ENCODE measurements at places on chromosomes 12 and 14.

- no peaks in the 10 kb centered on the region for H3K4me1 ChIP-seq
- peak; percentile 74 for DNase-seq
- H3K4me3 ChIP-seq, result peak overlapping the region; percentile 90
- no peaks in the 10 kb centered on the region for H3K36me3 ChIP-seq
- H3K27ac ChIP-seq, result no peak overlapping the region
Observed at GRCh38 chr14:20624495-20625070, 16.9 kb downstream of the OR6S1 start.

GRCh38 chr12:21169878-21170472, 39.0 kb downstream of the SLCO1B1 start:
- no peak overlapping the region for H3K27ac ChIP-seq
- H3K4me1 ChIP-seq, result no peaks in the 10 kb centered on the region
- no peak overlapping the region for H3K4me3 ChIP-seq
- DNase-seq, result peak; percentile 73

DNA sequence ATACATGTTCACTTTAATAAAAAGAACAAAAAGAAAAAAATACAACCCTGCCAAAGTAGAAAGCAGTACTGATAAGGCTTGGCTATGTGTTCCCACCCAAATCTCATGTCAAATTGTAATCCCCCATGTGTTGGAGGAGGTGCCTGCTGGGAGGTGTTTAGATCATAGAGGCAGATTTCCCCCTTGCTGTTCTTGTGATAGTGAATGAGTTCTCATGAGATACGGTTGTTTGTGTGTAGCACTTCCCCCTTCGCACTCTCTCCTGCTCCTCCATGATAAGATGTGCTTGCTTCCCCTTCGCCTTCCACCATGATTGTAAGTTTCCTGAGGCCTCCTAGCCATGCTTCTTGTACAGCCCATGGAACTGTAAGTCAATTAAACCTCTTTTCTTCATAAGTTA, 59.9 kb downstream of the USP15 start:
- H3K27ac ChIP-seq, result no peak overlapping the region
- no peaks in the 10 kb centered on the region for H3K4me1 ChIP-seq
- H3K36me3 ChIP-seq, result no peaks in the 10 kb centered on the region

GRCh38 chr14:20409226-20409625, 4.1 kb downstream of the TEP1 start:
- no peak overlapping the region for H3K27ac ChIP-seq
- no peaks in the 10 kb centered on the region for H3K27me3 ChIP-seq
- H3K4me1 ChIP-seq, result peaks cover 4% of the 10 kb centered on the region
- no peak for DNase-seq
